Globus pallidus (tissue), 1 donor: ENCODE measurements at places on chromosomes 2 and 18.

GRCh38 chr2:23556929-23557328, 171.9 kb downstream of the KLHL29 start:
- no peak for DNase-seq

GRCh38 chr2:109324861-109325260, 195.9 kb downstream of the SH3RF3 start:
- DNase-seq: no peak

GRCh38 chr2:73986085-73986681, 1.5 kb downstream of the TET3 start:
- no peak for DNase-seq

DNA sequence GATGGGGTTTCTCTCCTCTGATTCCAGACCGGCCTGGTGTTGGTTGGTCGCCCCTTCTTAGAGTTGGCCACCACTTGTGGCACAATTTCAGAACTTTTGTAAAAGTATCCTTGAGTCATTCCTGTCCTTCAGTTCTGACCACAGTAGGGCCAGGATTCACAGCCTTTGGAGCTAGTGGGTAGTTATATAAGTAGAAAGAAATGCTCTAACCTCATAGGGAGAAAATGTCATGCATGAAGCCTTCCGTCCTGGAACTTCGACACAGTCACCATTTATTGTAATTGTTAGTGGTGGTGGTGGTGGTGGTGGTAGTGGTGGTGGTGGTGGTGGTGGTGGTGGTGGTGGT, 65.4 kb downstream of the EPAS1 start:
- DNase-seq: no peak

- DNase-seq: peak; percentile 93
Observed at GRCh38 chr2:9003616-9004337, at the start of gene MBOAT2. Gene MBOAT2, minus strand, starts transcription at chr2:9003684. Its CDS starts 70 bp downstream, at chr2:9003614.

DNA sequence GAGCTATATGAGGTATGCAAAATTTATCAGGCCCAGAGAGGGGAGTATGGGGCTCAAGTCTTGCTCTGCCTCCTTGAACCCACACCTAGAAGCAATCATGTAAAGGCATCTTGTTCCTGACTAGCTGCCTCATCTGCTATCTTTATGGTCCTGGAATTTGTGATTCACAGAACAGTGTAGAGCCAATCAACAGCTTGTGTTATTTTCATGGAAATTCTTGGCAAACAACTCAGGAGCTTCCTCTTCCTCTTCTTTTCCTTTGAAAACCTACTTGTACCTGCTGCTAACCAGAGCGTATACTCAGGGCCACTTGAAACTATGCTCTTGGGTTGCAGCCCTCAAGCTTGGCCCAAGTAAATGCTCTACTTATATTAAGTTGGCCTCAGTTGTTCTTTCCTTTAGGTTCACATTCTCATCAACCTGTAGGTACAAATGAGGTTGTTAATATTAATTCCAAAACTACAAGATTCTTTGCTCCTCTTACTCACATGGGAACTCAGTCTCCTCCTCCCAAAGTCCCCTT, 3.5 kb upstream of the NOSTRIN start:
- DNase-seq: no peak

GRCh38 chr18:74291472-74291770, 342 bp downstream of the CYB5A start:
- DNase-seq: no peak

DNA sequence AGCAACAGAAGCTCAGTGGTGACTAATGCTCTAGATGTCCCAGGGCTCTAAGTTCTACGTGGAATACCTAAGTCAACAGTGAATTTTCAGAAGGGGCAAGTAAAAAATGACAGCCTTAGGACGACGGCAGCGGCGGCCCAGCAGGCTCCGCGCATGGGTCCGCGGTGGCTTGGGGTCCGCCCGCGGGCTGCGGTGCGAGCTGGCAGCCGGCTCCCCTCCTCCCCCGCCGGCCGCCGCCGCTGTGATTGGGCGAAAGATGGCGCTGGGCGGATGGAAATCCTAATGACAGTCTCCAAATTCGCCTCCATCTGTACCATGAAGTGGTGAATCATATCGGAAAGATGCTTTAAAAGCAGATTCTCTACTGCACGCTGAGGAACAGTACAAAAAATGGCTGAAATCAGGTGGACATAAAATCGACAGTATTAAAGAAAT, 74.7 kb downstream of the HNRNPLL start:
- peak; percentile 13 for DNase-seq

GRCh38 chr2:227179988-227180685, 15.7 kb downstream of the COL4A3 start:
- DNase-seq: peak; percentile 29

GRCh38 chr2:170292415-170292814, 114.5 kb downstream of the MYO3B start:
- DNase-seq: no peak

- DNase-seq: no peak
Observed at GRCh38 chr2:67579216-67579615, 182.1 kb downstream of the ETAA1 start.

DNA sequence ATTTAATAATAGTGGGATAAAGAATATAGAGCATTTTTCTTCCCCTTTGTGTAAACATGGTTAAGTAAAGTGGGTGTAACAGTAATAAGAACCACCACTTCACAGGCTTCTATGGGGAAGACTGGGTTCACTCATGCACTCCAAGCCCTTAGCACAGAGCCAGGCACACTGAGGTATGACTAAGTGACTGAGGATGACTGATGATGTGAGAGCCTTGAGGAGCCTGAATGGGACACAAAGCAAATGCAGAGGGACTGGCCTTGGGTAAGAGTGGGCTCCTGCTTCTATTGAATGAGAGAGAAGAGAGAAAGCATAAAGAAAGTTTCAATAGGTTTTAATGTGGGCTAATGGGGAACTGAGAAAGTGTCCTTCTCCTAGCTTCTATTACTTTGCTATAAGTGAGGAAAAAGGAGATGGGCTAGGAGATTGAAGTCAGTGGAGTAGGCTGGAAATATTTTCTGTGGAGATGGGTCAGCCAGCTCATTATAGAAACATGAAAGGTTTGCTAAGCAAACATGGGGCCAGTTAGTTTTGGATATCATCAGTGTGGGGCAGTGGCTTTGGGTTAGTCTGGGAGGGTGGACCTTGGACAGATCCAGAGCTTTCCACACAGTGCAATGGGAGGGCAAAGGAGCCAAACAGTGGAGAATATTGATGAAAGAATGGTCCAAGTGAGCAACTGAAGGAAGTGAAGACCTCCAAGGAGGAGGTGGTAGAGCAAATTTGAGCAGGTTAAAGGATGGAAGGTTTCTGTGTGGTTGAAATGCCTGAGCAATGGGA, 20.6 kb downstream of the IL1F10 start:
- DNase-seq: no peak

DNA sequence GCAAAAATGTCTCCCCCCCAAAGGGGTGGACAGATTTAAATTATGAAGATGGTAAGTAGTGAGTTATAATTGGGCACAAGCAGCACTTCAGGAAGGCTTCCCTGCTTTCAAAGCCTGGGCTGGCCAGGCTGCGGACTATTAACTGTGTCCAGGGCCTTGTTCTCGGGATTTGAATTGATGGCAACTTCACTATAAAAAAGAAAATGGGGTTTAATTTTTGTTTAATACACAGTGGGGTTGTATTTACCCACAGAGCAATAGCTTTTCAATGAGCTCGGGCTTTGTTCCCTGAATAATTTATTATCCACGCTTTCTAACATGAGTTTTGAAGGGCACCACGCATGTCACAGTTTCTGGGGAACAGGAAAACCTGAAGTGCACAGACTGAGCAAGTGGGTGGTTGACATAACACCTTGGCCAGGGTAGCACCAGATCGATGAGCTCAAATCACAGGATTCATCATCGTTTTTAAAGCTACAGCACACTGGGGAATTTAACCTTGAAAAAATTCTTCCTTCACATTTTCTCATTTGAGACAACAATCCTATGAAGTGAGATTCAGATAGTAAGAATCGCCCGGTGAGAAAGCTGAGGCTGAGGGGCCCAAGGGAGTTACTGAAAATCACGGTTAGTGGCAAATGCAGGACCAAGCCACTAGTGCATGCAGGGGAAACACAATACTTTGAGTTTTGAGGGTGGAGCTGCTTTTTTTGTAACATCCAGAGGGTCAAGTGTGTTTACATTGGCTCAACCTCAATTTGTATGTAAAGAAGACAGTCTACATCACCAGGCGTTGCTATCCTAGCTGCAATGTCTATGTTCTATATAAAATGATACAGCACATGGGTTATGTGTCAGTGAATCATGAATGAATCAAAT, 28.9 kb upstream of the LMAN1 start:
- no peak for DNase-seq

GRCh38 chr2:206875701-206876100, 63.6 kb upstream of the CPO start:
- DNase-seq: no peak

DNA sequence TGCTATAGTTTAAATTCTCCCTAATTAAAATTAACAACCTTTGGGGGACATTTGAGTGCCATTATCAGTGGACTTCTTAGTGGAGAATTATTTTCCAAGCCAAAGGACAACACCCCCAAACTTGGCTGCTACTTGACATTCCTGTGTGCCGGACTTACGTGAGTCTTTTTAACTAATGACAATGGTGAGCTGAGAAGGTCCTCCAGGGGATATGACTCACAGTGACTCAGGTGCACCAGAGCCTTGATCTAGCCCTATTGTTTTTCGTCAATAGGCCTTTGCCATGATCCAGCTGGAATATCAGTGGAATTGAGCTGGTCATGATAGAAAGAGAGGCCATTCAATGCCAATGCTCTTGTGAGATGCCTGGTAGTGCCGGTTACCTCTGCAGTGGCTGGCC, 118.1 kb upstream of the CXCR4 start:
- no peak for DNase-seq

GRCh38 chr2:238220892-238221521, 17.5 kb upstream of the ILKAP start:
- peak; percentile 93 for DNase-seq

DNA sequence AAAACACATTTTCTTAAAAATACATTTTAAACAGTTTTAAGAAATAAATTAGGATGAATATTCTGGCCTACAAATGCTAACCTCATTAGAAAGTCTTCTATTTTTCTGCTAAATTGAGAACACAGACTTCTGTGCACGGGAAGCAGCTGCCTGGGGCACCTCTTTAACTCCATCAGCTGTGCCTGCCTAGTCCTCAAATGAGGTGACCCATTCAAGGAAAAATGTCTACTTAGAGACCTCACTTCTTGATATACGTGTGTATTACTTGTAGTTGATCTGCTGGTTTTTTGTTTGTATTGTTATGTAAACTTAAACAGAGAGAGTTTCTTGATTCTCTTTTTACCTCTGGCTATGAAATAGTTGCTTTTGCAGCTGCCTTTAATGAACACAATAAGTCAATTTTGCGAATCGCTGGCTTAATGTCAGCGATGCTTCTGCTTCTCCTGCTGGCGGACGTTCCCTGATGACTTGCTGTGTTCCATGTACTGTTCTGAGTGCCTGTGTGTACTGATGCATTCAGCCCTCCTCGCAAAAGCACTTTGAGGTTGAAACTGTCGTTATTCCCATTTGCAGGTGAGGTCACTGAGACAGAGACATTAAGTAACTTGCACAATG, 88.7 kb upstream of the TXNDC2 start:
- DNase-seq: peak; percentile 87
